Neural progenitor cell (in vitro differentiated cells): ENCODE measurements at places on chromosomes 4 and X. TPM values are rescaled to one million over a fixed set of nuclear protein-coding genes. Genes with fewer than 3 reads are reported as not detected.

FAM133A gene
- total RNA-seq: 1.2 and 2.2 TPM in 2 replicates

F8 gene
- total RNA-seq: 4.8 and 9.8 TPM in 2 replicates

FHDC1 gene
- total RNA-seq: 3.0 and 4.8 TPM in 2 replicates

CORIN gene
- total RNA-seq: 0.12 TPM in 1 of 2 replicates, not detected in the other

AMMECR1 gene
- 15.0 and 20.3 TPM in 2 replicates for total RNA-seq

RIPPLY1 gene
- total RNA-seq: not detected in 2 replicates

ARHGAP36 gene
- total RNA-seq: 0.22 TPM in 1 of 2 replicates, not detected in the other

FAAH2 gene
- 8.5 and 24.6 TPM in 2 replicates for total RNA-seq

XAGE2 gene
- total RNA-seq: not detected in 2 replicates

KLHL4 gene
- 0.17 and 0.22 TPM in 2 replicates for total RNA-seq

CDKL2 gene
- 1.2 and 2.9 TPM in 2 replicates for total RNA-seq

NXF2 gene
- 0.12 and 0.22 TPM in 2 replicates for total RNA-seq

- DNase-seq: no peak
Observed at GRCh38 chr4:22190855-22191254, 242.3 kb upstream of the KCNIP4 start.

GRCh38 chr4:149638073-149638472, 177.6 kb downstream of the IQCM start:
- DNase-seq: no peak

DNA sequence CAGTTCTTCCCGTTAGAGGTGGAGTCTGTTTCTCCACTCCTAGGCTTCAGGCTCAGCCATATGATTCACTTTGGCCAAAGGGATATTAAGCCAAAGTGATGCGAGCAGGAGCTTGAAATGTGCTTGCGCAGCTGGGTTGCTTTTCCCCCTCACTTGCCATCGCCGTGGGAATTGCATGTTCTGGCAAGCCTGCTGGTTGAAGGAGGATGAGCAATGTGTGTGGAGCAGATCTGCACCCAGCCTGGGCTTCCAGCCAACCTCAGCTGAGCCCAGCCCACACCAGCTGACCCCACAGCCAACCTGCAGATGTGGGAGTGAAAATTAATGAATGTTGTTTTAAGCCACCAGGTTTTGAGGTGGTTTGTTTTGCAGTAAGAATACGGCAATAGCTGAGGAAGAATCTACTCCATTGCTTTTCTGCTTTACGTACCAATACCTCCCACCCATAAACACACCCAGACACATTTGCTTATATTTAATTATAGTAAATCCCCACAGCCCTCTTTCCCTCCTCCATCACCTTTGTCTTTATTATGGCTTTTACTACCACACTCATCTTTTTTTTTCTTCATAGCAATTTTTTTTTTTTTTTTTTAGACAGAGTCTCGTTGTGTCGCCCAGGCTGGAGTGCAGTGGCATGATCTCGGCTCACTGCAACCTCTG, 132.8 kb upstream of the FUNDC1 start:
- no peak for DNase-seq

GRCh38 chr4:140837736-140838135, 81.6 kb upstream of the TBC1D9 start:
- no peak for DNase-seq

DNA sequence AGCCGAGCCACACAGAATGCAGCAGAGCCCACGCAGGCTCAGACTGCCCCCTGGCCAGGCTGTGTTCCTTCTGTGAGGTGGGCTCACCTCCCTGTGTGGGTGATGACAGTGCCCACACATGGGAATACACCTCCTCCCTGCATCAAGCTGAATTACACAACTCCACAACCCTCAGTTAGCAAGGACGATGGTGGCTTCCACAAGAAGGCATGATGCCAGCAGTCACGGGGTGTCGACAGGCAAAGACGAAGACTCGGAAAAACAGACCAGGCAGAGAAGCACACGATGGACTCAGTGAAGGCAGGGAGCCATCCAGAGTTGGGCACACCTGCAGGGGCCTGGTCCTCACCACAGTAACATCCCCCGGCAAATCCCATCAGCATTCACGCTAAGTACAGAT, 12.1 kb downstream of the LETM1 start:
- DNase-seq: no peak

DNA sequence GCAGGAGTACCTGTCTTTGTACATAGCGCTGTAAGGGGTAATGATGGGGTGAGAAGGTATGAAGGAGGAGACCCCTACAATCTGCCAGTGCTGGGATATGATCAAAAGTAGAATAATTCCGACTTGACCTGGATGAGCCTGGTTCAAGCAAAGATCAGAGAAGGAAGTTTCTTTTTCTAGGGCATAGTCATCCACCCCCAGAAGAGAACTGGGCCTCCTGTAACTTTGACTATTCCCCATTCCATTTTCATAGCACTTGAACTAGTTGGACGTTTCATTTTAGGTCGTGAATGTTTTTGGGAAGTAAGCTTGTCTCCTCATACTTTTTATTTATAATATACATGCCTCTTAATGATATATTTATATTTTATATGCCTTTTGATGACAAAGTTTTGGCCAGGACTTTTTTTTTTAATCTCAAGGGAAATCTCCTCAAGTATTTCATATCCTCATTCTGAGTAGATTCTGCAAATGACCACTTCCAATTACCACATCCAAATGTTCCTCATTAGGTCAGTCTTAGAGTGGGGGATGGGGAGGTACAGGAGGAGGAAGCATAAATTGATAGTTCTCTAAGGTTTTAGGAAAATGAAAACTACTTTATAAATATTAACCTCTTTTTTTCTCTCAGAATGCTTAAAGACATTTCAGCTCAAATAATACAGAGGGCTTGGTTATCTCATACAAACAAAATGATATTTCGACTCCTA, 3.5 kb downstream of the CXorf58 start:
- no peak for DNase-seq

DNA sequence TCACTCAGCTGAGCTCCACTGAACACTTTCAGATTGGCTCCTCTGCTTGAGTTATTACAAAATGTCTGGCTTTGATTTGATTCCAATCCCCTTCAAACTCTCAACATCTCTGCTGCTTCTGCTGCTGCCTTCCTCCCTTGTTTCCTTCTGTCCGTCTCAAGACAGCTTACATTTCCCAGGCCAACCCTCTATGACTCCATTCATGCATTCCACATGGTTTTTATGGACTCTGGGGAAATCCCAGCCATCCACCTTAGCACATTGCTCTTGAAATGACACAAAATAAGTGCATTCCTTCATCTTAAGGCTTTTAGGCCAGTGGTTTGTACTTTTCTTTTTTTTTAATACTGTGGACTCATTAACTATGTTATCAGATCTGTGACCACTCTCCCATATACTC, 68.5 kb upstream of the TMEM164 start:
- no peak for DNase-seq

DNA sequence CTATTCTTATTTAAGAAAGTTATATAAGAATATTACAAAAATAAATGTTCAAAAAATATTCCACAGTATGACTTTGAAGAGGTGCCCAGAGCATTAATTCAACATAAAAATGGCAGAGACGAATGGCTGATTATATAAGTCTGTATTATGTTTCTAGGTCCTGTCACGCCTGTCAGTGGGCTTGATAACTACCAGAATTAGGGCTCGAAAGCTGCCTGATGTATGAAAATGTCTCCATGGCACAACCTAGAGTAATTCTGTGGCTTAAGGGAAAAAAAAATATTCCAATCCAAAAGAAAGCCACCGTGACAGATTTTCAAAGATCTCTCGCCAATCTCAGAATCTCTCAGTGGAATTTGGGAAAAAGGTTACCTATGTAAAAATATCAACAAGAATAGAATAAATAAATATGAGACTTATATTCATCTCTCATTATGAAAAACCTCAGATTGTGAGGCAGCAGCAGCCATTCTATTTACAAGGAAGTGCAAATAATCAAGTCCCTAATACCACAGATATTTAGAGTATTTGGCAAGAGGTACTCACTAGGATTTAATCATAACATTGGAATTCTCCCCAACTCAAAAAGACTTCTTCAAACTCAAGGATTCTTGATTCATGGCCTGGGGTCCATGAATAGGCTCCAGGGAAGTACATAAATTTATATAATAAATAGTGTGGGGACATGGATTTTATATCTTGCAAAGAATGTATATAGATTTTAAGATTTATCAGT, 489.1 kb upstream of the INTU start:
- no peak for DNase-seq

GRCh38 chr4:144181391-144181790, 40.9 kb upstream of the GYPA start:
- no peak for DNase-seq

- DNase-seq: peak; percentile 57
Observed at GRCh38 chr4:5710065-5710960, 688 bp upstream of the EVC start.

DNA sequence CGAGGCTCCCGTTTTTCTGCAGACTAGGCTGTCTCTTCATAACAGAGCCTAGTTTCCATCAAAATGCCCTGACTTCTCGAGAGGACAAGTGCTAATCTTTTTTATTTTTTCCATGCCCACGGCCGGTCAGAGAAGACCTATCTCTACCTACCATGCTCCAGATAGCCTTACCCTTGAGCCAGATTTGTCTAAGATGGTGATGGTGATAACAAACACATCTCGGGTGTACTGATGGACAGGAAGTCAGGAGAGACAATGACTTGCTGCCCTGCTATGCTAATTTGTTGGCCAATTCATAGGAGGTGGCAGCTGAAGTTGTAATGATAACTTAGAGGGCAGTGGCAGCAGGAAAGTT, 42.2 kb upstream of the NKRF start:
- DNase-seq: no peak

DNA sequence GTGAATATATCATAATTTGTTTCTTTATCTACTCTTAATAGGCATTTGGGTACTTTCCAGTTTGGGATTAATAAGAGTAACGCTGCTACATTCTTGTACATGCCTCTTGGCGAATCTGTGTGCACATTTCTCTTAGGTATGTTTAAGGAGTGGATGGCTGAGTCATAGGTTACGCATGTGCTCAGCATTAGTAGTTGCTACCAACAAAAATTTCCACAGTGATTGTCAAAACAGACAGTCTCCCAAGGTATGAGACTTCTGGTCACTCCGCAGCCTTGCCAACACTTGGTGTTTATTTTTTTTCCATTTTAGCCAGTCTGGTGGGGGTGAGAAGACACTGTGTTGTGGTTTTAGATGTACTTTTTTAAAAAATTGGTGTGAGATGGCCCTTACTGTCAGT, 44.6 kb downstream of the FGFBP1 start:
- no peak for DNase-seq

DNA sequence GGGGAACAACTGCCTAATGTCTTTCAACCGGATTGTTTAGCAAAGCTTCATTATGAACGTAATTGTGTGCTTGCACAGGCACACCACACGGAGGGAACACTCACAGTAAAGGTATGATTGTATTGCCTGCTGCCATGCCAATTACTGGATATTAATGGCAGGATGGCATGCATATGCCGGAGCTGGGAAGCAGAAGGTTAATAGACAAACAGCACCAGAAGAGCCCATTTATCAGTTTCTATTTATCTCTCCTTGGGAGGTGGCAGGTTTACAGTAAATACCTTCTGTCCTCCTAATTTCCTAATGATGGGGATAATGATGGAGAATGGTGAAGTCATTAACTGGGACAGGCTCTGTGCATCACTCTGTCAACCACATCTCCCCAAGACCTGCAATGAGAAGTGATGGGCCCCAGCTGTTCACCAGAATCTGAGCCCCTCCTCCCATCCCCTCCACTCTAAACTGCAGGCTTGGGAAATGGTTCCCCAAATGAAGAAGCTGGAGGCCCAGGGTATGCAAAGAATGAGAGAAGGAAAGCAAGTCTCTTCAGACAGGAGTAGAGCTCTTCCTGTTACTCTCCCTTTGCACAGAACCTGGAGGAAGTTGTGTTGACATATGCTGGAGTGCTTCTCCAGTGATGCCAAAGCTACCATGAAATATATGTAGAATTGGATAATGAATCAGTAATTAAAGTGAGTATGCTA, 160.8 kb downstream of the NAA11 start:
- DNase-seq: no peak
